ENCODE measurements at places on chromosomes 13 and 19. TPM values are rescaled to one million over a fixed set of nuclear protein-coding genes. Genes with fewer than 3 reads are reported as not detected.

The NLRP7 gene
- 8.8 TPM for total RNA-seq

The ZNF560 gene
- not detected for total RNA-seq

The PPFIA3 gene
- total RNA-seq, result 16.2 TPM

The CEACAM3 gene
- not detected for total RNA-seq

The ZNF709 gene
- total RNA-seq, result 4.6 TPM
